ENCODE measurements at places on chromosomes 3 and 15.

DNA sequence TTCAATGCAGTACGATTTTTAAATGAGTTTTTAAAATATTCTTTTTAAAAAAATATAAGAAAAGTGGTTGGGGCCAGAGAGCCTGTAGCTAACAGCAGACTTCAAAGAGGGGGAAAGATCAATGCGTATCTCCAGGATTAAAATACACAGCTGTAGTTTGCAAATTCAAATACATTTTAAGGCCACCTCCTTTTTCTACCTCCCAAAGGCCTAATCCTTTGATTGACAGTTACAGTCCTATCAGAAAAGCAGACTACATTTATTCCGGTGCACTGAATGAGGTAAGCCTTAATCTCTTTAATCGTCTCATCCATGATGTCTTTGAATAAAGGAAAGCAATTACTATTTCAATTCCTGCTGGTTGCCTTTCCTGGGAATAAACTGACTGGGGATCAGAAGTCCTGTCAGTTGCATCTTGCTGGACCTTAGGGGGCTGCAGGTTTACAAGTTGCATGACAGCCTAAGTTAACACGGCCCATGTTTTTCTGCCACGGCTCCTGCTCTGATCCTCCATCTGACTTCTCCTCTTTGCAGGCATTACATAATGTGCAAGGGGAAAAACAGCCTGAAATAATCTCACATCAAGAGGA, 51.7 kb downstream of the CADPS start:
- DNase-seq = no peak

- DNase-seq = no peak
These were observed 15.7 kb upstream of the CFAP161 start for GRCh38 chr15:81118361-81118760.

DNA sequence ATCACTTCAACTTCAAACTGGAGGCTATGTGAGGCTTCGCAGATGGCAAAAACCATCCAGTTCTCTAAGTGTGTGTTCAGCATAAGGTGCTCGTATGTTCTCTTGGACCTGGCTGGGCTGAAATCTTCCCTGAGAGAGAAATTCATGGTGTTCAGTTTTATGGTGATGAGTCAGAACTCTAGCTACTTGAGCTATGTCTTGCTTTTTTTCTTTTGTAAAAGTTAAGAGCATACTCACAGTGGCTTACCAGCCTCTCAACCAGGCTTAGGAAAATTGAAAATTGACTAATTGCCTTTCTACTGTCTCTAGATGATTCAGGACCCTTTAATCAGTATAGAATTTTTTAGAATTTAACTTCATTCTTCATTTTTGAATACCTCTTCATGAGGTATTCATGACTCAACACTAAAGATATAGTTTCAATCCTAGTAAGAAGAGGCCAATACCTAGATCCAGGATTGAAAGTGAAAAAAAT, 617.5 kb downstream of the TBL1XR1 start:
- no peak for DNase-seq

GRCh38 chr3:76582632-76583378, 457.1 kb upstream of the ROBO2 start:
- DNase-seq = no peak

- DNase-seq = no peak
These were observed 215.3 kb downstream of the CPNE4 start for GRCh38 chr3:131819381-131820055.

GRCh38 chr3:2114617-2115275, 16.1 kb downstream of the CNTN4 start:
- no peak for DNase-seq

DNA sequence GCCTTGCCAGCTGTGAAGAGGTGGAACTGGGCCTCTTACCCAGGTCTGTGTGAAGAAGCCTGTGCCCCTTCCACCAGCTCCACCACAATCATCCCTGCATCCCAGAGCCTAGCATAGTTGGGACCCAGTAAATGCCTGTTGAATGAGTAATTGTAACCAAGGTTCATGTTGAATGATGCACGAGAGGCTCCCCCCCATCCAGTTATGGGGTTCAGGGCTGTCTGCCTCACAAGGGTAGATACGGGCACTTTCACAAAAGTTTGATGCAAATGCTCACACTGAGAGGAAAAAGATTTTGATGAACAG, 29.5 kb upstream of the TSEN2 start:
- DNase-seq = no peak

- no peak for DNase-seq
These were observed 29.3 kb upstream of the GALNT15 start for GRCh38 chr3:16145176-16145575.

DNA sequence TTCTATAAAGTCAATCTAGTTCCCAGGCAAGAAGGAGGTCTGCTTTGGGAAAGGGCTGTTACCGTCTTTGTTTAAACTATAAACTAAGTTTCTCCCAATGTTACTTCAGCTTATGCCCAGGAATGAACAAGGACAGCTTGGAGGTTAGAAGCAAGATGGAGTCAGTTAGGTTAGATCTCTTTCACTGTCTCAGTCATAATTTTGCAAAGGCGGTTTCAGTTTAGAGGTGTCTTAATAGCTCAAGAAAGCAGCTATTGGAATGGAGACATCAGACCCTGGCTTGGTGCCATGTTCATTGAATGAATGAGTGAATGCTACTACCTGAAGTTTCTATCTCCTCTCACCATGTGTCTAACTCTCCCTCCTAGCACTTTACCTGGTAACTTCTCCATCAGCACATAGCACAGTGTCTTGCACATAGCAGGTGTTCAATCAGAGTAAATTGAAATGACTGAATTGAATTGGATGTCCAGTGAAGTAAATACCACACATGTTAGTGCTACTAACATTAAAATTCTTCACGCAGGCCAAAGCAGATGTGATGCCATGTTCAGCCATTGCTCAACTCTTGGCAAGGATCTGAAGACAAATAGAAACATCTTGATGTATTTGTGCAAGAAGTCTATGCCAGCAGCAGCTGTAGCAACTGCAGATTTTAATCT, 28.2 kb downstream of the CLEC3B start:
- no peak for DNase-seq

GRCh38 chr15:28914483-28915023, 28.8 kb downstream of the APBA2 start:
- no peak for DNase-seq

GRCh38 chr3:150761831-150762661, 923 bp downstream of the SIAH2 start:
- DNase-seq = no peak

DNA sequence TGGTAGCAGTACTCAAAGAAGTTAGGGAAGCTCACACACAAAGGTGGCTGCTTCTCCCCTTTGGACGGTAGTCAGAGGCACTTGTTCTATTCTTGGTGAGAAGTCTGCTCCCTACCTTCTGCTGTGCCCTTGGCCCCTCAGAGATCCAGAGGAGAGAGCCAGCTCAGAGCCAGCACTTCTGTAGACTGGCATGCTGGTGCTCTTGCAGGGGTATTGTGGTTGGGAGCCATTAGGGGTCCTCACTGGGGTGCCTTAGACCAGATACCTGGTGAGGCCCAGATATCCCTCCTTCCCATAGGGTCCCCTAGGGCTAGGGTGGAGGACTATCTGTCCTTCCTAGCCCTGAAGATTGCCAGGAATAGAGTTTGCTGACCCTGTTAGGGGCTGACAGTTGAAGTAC, 140.6 kb downstream of the EEFSEC start:
- DNase-seq = no peak

- DNase-seq = no peak
These were observed 3.7 kb downstream of the MDFIC2 start for GRCh38 chr3:70308760-70309159.

- DNase-seq = no peak
These were observed 80.0 kb downstream of the AAGAB start for GRCh38 chr15:67174446-67174845.

DNA sequence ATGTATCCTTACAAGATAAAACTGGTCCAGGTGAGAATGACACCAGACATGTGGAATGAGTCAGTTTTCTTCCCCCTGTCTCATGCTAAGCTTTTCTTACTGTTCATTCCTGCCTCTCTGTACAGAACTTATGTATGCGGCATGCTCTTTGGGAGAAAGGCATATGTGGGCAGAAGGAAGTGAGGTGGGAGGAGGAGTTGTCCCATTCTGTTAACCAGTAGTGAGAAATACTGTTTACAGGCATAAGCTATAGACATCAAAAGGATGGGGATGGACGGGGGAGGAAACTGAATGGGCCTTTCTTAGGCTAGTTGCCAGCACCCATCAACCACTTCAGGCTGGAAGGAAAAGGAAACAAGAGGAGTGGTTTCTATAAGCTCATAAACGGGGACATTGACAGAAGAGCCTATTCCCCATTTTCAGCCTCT, 143.6 kb upstream of the BHLHE40 start:
- no peak for DNase-seq

DNA sequence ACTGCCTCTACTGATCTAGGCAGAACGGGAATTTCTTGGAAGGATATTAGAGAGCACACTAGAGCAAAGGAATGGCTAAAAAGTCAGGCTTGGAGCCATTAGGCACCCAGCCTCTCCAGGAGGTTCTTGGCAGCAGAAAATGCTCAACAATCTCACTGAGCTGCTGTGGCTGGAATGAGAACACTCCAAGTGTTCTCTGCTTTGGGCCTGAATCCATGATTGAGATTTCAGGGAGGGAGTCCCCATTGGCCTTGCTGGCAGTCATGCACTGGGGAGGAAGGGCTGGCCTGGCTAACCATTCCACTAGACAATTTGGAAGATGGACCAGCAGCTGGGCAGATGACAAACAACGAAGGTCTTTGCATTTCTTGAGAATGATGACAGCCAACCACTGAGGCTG, 362.6 kb downstream of the SHQ1 start:
- DNase-seq = no peak

- DNase-seq = no peak
These were observed 145.3 kb downstream of the CD47 start for GRCh38 chr3:107945417-107946094.

- DNase-seq = no peak
These were observed 678.1 kb upstream of the DPPA4 start for GRCh38 chr3:110015231-110015963.

DNA sequence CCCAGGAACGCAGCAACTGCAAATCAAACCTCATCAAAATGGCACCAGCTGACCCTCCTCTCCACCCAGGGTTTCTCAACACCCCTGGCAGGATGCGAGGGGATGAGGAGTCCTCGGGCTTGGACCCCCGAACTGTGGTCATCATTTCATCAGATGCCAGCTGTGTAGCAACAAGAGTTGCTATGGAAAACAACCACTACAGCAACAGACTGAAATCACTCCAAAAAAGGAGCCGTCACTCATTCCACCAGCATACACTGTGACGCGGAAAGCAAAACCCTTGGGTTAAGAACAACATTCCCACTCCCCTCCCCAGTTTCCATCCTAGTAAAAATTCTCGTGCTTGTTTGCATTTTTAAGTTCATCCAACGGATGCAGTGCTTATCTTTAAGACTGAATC, 40.1 kb downstream of the VGLL4 start:
- no peak for DNase-seq

DNA sequence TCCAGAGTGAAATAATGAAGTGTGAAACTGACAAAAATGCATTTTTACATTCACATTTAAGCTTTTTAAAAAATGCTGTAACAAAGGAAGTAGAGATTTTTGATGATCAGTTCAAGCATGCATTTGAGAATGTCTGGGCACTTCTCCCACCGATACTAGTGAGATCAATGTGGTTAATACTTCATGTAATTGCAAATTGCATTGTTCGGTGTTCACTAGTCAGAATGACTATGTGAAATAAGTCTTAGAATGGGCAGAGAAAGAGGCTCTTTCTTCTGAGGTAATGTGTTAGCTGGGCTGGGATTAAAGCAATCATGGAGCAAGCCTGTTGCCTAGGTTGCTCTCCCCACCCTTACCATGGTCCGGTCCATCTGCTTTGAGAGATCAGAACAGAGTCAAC, 587.0 kb upstream of the GRM7 start:
- DNase-seq = no peak

DNA sequence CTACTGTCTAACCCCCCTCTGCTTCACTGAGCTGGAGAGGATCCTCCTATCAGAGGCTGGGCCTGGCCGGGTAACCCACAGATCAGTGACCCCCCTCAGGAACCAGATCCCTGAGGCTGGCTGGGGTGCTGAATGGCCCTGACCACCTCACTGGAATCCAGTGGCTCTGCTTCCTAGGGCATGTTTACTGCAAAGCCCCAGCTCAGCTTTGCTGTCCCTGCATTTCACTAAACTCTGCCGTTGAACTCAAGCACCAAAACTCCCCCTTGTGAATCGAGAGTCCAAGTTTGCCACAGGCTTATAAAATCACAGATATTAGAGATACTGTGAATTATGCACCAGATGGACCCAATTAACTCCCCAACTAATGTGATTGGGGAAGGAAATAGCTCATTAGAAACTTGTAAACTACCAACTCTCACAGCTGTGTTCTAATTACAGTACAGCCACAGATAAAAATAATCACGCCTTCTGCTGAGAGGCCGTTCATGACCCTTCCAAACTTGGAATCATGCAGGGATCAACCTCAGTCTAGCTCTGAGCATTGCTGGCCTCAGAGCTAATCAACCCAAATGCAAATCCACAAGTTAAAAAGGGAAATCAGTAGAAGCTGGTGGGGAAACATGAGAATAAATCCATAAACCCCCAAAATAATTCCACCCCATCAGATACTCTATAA, 47.0 kb downstream of the OCA2 start:
- no peak for DNase-seq

- peak; percentile 32 for DNase-seq
These were observed 19.9 kb downstream of the SPICE1 start for GRCh38 chr3:113495035-113495434.

DNA sequence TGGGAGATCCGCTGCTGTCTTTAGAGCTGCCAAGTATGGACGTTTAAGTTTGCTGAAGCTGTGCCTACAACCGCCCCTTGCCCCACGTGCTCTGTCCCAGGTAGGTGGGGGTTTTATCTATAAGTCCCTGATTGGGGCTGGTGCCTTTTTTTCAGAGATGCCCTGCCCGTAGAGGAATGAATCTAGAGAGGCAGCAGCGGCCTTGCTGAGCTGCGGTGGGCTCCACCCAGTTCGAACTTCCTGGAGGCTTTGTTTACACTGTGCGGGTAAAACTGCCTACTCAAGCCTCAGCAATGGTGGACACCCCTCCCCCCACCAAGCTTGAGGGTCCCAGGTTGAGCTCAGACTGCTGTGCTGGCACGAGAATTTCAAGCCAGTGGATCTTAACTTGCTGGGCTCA, 83.4 kb upstream of the FGF7 start:
- DNase-seq = no peak

DNA sequence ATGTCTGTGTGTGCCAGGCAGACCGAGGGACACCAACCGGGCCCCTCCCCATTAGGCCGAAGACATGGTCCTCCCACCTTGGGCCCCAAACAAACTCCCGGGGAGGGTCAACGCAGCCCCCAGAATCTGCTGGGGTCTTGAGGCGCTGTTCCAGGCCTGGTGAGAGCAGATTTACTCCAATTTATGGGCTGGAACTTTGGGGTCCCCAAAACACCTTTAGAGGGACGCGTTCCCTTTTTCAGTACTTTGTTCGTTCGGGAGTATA, 2.4 kb downstream of the GATA2 start:
- DNase-seq = no peak

DNA sequence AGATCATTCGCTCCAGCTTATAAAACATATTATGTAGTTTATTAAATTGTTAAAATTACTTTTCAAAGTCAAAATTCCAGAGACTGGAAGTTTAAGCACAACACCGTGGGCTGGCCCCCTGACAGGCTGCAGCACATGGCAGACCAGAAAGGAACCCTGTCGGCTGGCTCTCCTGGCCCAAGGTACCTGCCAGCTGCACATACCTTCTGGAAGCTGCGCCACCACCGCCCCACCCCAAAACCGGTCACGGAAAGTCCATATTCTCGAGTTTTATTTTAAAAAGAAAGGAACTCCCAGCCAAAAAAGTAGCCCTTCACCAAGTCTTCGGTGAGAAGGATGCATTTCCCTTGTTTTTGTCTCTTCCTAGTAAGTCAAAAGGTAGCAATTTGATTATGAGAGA, 94.6 kb downstream of the FOXP1 start:
- no peak for DNase-seq

All from stimulated activated CD4-positive, alpha-beta T cell treated with anti-CD3 and anti-CD28 coated beads, Interleukin-1b, Interleukin-23, amount 100 ng/mL, for 4 hours (primary cell).